DMS79 (cell line): ENCODE measurements at places on chromosomes 2 and 18.
A peak's percentile ranks its signal among the peaks of the same experiment; 100 is the strongest.

GRCh38 chr2:39437522-39438296 lies 624 bp upstream of the MAP4K3 start:
- DNase-seq = peak; percentile 49

DNA sequence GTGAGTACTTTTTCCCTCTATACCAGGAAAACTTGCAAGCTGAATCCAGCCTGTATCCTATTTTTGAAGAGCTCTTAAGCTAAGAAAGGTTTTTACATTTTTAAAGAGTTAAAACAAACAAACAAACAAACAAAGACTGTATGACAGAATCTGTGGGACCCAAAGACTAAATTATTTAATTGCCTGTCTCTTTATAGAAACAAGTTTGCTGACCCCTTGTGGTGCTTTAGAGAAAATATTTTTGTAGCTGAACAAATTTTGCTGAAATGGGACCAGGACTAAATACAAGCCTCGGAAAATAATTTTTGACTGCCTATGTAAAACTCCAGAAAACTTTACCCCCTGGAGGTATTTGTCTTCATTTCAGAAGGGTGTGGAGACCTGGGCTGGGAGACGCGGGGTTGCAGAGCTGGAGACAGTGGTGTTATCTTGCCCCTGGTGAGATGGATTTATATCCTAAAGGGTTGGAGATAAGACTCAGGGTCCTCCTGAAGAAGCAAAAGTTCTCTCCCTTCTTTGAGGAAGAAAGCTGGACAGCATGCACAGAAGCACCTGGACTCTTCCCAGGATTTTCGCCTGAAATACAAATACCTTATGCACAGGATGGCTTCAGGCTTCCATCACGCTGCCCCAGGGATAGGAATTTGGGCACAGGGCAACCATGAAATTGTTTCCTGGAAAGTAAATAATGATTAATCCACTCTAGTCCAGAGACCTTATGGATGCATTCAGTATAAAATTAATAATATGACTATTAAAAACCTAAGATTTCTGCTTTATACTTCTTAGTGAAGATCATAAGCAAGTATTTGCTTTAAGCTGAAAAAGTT lies 54.3 kb downstream of the TMX3 start:
- DNase-seq = no peak

- DNase-seq = peak; percentile 34
Measured at GRCh38 chr2:236871500-236872001, 214.1 kb upstream of the COPS8 start.

DNA sequence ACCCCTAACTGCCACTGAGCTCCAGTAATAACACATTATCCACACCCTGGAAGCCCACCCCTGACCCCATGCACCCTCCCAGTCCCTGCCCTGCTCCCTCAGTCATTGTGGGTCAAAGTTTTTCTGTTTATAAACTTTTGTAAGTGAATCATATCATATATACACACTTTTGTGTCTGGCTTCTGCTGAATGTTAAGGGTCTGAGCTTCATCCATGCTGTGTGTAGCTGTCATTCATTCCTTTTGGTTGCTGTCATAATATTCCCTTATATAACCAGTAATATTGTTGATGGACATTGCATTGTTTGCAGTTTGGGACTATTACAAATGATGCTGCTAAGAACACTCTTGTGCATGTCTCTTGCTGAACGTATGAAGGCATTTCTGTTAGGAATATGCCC lies 14.5 kb downstream of the CNNM4 start:
- no peak for DNase-seq

DNA sequence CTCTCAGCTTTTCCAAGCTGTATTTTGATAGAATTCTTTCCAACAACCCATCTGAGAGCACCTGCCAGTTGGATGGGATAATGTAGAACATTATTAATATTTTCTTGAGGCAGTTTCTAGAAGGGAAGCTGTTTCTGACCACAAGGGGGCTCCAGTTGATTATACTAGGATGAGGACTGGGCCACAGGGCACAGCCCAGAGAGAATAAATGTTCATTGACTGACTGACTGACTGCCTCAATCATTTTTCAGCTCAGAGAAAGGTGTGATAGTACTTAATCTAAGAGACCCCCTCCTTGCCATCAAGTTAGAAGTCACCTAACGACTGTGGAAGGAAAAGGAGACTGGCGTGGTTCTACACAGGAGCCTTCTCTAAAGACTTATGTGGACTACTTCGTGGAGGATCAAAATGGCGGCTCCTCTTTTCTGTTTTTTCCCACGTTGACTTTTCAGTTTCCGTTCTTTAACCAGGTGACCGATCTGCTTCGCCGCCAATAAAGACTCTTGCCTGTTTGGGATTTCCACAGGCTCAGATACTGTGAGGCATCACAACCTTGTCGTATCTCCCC lies 31.9 kb upstream of the CREG2 start:
- no peak for DNase-seq

GRCh38 chr2:33047939-33048338 lies 101.2 kb downstream of the LTBP1 start:
- DNase-seq = peak; percentile 23

DNA sequence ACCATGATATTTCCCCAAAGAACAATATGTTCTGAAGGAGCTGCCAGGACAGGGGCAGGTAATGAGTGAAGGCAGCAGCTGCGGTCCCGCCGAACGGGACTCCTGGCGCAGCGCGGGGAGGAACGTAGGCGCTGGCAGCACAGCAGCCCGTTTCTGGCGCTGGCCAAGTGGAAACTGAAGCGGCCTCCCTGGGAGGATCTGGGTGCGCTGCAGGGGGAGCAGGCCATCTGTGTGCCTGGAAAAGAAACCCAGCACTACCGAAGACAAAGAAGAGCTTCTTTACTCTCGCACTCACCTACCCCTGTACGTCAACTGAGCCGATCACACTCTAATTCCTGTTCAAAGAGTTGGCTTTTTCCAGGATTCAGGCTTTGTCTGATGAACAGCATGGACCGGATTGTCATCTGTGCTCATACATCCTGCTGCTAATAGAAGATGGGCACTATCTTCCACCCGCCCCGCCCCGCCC lies 11.8 kb downstream of the G6PC2 start:
- no peak for DNase-seq
